ENCODE measurements at places on chromosomes 12 and 14.

DNA sequence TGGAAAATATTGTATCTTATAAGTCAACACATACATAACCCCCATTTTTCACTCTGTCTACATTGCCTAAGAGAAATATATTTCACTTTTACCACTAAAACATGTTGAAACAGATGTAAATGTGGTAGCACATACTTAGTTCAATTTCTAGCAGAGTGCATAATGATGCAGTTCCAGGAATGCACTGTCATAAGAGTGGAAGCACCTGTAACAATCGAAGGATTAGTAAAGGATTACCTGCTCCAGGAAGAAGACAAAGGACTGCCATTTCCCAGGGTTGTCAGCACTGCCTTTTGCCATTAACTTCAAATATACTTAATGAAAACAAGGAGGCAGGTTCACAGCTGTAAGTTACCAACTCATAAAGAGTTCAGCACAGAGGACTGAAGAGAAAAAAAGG is 24.6 kb downstream of the DAD1 start:
- DNase-seq = no peak

DNA sequence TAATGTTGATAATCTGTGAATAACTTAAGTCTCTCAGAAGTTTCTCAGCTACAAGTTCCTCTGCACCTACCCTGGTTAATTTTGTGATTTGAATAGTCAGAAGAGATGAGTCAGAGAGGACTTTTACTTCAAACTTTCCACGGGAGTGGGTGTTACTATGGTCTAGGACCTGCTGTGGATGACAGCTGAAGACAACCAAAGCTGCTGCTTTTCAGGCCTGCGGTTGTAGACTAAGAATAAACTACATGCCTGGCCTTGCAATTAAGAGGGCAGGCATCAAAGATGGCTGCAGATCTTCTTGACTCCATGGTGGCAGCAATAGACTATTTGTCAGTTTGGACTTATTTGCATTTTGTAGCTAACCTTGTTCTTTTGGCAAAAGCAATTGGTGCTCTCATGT is 227.1 kb upstream of the KRR1 start:
- peak; percentile 58 for DNase-seq

DNA sequence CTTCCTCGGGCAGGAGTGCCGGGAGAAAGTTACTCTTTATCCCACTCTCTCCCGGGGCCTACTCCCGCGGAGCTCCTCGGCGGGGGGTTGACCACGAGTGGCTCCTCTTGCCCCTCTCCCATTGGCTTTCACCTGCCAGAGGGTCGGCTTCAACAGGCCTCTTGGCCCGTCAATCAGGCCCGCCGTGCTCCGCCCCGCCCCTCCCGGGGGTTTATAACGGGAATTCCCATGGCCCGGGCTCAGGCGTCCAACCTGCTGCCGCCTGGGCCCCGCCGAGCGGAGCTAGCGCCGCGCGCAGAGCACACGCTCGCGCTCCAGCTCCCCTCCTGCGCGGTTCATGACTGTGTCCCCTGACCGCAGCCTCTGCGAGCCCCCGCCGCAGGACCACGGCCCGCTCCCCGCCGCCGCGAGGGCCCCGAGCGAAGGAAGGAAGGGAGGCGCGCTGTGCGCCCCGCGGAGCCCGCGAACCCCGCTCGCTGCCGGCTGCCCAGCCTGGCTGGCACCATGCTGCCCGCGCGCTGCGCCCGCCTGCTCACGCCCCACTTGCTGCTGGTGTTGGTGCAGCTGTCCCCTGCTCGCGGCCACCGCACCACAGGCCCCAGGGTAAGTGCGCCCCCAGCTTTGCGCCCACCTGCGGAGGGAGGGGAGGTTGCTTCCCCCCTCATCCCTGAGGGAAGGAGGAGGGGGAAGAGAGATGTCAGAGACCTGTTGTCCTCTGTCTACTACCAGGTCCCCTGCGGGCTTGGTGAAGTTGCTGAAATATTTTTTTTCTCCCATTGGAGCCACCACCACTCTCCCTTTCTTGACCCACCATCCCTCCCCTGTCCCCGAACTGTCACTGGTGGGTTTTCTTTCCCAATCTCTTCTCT is at the start of gene SMOC1:
TSS of gene SMOC1 (plus strand) at position 242 of the 869 bp plus-strand sequence. CDS start at position 505, 263 bp downstream.
- DNase-seq = no peak

- DNase-seq = no peak
Measured at GRCh38 chr14:104321802-104322130, 183.4 kb downstream of the KIF26A start.

- no peak for DNase-seq
Measured at GRCh38 chr12:63294327-63294632, 143.3 kb upstream of the AVPR1A start.

DNA sequence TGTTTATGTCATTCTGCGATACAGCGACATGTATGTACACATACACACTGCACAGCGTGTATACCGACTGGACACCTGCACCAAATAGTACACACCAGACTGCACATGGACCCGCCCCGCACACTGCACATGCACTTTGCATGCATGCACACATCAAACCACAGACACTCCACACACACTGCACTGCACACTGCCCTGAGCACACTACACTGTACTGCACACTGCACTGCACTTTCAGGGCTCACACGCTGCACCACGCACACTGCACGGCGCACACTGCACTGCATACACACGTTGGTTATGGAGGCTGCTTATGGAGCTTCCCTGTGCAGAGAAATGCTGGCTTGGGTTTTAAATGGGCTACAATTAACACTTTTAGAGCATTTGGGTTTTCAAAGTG is 1.6 kb downstream of the PAPLN start:
- DNase-seq = no peak
